ENCODE measurements at places on chromosomes 12 and 14.

DNA sequence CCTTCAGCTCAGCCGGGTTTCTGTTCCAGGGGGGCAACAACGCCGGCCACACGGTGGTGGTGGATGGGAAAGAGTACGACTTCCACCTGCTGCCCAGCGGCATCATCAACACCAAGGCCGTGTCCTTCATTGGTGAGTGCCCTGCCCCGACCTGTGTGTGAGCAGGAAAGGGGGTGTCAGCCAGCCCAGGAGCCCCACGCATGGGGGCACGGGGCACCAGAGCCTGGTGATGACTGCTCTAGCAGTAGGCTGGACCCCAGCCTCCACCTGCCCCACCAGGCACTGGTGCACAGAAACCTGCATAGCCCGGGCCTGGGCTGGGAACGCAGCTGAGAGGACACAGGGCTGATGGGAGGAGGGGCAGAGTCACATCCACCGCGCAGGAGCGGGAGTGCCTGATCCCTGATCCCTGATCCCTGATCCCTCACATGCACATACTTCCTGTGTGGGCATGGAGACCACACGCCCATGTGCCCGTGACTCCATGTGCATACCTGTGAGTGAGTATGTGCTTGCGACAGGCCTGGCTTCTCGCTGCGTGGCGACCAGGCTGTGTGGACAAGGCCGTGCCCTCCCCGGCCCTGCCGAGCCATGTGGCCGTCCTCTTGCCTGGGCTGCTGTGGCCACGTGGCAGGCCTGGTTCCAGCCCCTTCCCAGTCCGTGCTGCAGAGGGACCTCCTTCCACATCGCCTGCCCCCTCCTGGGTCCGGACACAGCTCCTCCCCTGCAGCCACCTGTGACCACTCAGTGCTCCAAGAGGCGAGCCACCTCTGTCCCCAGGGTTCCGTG is 11.2 kb downstream of the ADSS1 start:
- DNase-seq: no peak

DNA sequence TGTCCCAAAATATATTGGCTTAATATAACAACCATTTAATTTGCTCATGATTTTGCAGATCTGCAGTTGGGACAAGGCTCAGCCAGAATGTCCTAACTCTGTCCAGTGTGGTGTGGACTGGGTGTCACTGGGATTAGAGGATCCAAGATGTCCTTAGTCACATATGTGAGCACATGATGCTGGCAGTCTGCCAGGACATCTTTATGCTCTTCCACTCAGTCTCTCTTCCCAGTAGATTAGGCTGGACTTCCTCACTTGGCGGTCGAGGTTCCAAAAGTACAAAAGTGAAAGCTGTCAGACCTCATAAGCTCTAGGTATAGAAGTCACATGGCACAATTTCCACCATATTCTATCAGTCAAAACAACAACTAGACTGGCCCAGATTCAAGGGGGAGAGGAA is 167.9 kb upstream of the NTF3 start:
- DNase-seq: no peak

GRCh38 chr12:47938594-47938993 is 24.8 kb upstream of the TMEM106C start:
- no peak for DNase-seq

DNA sequence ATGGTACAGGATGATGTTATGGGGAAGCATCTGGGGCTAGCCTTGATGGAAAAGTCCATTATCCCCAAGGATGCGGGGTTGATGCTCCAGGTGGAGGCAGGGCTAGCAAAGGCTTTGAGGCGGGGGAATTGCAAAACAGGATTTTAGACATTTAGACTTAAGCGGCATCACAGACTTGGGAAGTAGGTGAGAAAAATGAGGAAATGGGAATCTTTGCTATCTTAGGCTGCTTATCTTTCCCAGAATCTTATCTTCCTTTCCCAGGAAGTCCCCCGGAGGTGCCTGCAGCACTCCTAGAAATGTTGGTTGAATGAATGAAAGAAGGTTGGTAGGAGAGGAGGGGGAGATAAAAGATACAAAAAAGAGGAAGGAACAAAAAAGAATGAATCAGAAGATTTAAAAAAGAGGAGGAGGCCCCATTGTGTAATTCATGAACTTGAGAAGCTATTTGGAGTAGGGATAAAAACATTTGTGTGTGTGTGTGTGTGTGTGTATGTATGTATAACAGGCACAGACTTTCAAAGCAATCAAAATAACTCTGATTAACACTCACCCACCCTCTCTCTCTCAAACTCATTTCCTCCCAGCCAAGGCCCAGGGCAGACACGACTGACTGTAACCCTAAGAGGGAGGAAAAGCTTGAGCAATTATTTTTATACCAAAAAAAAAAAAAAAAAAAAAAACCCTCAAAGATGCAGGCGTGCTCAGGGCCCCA is 62.5 kb upstream of the TBX3 start:
- DNase-seq: no peak

- DNase-seq: no peak
Observed at GRCh38 chr14:51931308-51931707, 58.0 kb upstream of the RTRAF start.

DNA sequence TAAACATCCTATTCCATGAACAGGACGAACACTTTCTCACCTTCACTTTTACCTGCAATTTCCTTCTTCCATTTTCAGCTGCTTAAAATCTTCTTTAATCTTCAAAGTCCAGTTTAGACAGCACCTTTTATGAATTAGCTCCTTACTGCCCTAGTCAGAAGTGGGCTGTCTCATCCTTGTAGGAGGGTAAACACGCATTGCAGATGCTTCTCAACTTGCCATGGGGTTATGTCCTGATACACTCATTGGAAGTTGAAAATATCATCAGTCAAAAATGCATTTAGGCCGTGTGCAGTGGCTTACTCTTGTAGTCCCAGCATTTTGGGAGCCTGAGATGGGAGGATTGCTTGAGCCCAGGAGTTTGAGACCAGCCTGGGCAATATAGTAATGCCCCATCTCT is 35.2 kb downstream of the HMGA2 start:
- no peak for DNase-seq

DNA sequence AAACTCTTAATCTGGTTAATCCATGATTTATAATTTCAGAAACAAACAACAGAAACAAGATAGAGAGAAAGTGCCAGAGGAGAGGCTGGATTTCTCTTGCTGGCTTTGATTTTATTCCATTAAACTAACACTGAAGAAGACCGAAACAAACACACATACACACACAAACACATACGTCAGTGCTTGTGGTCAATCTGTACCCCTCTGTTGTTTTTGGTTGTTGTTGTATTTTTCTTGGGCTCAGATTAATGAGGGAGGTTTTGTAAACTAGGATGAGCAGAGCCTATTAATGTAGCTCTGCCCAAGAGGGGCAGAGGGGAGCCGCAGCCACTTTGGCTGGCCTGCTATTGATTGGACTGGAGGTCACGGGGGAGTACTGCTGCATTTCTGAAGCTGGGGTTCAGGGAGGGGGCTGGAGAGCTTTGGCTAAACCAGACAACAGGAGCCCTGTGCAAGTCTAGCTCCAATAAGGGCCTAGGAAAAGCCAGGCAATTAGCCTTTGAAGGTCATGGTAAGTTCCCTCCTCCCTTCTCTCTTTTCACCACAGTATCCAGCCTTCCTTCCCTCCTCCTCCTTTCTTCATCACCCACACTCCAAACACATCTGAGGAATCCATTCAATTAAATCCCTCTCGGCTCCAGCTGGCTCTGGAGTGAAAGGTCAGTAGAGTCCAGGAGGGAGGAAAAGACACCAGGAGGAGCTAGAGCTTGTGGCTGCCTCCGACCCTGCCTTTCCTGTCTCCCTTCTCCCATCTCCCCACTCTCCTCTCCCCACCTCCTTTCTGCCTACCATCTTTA is 344.1 kb upstream of the LMO3 start:
- DNase-seq: no peak

- DNase-seq: no peak
Observed at GRCh38 chr12:130800312-130800711, 38.7 kb downstream of the STX2 start.

DNA sequence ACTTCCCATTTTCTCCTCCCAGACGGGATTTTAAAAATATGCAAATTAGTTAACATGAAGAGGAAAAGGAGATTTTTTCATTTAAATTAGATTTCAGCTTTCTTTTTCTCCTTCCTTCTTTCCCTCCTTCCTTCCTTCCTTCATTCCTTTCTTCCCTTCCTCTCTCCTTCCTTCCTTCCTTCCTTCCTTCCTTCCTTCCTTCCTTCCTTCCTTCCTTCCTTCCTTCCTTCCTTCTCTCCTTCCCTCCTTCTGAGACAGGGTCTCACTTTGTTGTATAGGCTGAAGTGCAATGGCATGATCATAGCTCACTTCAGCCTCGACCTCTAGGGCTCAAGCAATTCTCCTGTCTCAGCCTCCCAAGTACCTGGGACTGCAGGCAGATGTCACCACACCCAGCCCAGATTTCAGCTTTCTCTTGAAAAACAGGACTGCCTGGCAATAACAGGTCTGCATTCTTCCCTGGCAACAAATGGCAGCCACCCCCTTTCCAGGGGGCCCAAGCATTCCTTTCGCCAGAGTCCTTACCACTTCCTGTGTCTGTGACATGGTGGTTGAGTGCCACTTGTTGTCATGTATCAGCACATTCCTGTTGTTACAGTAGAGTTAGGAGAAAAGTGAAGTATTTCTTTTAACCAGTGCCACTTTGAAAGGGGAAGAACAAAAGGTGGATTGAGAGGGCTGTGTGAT is 119.1 kb downstream of the PTPN11 start:
- DNase-seq: no peak

- DNase-seq: no peak
Observed at GRCh38 chr14:105021656-105022275, 883 bp upstream of the CDCA4 start.

DNA sequence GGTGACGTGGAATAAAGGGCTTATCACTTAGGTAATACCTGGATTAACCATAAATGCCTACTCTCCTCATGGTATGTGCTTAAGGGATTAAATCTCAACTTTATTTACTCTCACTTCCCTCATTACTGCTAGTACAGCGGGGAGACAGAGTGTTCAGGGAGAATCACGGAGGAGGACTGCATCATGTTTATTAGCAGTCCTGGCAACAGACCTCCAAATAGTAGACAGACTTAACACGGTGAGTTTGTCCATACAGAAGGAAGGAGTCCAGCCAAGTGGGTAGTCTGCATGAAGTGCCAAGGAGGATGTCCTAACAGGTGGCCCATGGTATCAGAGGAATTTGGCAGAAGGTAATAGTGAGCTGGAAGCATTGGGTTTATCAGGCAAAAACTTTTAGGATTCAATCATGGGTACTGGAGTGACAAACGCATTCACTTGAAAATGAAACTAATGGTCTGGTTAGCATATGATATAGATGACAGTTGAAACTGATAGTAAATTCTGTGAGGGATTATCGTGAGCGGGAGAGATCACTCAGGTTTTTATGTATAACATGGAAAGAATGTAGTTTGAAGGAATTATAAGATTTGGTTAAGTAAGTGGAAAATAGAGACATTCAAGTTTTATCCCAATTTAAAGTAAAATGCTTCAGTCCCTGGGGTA is 471.8 kb downstream of the TMEM117 start:
- DNase-seq: no peak

GRCh38 chr14:52848626-52849025 is 57.2 kb upstream of the GNPNAT1 start:
- no peak for DNase-seq

GRCh38 chr14:80483331-80483730 is 272.0 kb upstream of the DIO2 start:
- no peak for DNase-seq

- DNase-seq: no peak
Observed at GRCh38 chr14:23299986-23300686, 2.5 kb downstream of the PPP1R3E start.

DNA sequence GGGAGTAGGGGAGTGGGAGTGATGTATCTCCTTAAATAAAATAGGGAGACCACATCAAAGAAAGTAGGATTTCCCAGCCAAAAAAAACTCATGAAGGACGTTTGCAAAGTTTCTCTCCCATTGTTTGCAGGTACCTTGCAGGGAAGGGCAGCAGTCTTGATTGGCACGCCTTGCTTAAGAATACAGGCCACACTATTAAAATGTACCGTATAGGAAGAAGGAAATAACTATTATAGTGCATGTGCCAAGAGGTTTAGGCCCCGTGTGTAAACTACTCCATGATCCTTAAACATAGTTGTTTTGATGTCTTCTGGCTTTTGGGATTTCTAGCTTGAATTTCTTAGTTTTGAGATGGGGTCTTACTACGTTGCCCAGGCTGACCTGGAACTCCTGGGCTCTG is 42.5 kb downstream of the PRORP start:
- no peak for DNase-seq

DNA sequence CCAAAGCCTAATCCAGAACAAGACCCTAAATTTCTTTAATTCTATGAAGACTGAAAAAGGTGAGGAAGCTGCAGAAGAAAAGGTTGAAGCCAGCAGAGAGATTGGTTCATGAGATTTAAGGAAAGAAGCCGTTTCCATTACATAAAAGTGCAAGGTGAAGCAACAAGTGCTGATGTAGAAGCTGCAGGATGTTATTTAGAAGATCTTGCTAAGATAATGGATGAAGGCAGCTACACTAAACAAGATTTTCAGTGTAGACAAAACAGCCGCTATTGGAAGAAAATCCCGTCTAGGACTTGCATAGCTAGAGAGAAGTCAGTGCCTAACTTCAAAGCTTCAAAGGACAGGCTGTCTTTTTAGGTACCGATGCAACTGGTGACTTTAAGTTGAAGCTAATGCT is 65.4 kb upstream of the AMIGO2 start:
- no peak for DNase-seq

- no peak for DNase-seq
Observed at GRCh38 chr12:9367828-9368227, 159.6 kb upstream of the PZP start.

DNA sequence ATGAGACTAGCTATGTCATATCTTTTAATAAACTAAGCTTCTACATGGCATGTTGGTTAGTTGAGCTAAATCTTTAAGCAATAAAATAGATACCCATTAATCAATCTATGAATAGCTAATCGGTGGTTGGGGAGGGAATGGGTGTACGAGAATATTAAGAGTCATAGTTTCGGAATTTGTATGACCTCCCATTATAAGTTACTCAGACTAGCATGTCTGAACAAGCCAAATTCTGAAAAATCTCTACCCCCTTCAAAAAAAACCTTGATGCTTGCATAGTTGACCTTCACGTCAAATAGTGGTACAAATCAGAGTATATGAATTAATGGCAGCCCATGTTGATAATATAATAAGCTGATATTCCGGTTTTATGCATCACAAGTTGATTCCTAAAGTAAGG is 60.0 kb downstream of the PLEKHG7 start:
- no peak for DNase-seq

DNA sequence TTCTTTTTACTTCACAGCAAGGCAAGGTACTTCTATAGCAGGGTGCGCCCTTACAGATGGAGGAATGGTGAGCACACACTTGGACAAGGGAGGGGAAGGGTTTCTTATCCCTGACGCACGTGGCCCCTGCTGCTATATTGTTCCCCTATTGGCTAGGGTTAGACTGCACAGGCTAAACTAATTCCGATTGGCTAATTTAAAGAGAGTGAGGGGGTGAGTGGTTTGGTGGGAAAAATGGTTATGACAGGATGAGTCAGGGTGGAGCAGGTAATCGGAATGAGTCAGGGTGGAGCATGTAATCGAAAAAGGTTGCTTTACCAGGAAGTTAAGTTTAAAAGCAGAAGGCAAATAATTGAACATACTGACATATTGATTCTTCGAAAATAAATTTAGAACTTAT is 23.7 kb upstream of the RAB21 start:
- DNase-seq: no peak

- DNase-seq: peak; percentile 84
Observed at GRCh38 chr12:6953442-6954315, 2.5 kb downstream of the PTPN6 start.
